Kidney epithelial cell (primary cell): ENCODE measurements at places on chromosomes 13 and 19. TPM values are rescaled to one million over a fixed set of nuclear protein-coding genes. Genes with fewer than 3 reads are reported as not detected.

The APLP1 gene
- total RNA-seq = 6.3 and 9.3 TPM in 2 replicates

- DNase-seq = no peak
Measured at GRCh38 chr19:5621311-5621944, 1.1 kb downstream of the SAFB2 start.

DNA sequence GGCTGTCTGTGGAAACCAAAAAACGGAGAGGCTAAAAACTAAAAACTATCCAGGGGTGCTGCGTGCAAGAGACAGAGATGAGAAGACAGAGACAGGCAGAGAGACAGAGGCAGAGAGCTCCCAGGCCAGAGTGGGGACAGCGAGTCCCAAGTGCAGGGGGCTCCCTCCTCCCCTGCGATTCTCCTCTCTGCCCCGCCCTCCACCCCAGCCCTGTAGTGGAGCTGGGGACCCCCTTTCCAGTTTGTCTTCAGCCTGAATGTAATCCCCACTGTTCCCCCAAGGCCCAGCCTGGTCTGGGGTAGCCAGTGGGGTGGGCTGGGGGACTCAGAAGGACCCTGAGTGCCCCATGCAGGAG, 2.0 kb downstream of the NFIC start:
- no peak for DNase-seq

- DNase-seq = no peak
Measured at GRCh38 chr19:15432018-15432494, 13.3 kb upstream of the AKAP8L start.

DNA sequence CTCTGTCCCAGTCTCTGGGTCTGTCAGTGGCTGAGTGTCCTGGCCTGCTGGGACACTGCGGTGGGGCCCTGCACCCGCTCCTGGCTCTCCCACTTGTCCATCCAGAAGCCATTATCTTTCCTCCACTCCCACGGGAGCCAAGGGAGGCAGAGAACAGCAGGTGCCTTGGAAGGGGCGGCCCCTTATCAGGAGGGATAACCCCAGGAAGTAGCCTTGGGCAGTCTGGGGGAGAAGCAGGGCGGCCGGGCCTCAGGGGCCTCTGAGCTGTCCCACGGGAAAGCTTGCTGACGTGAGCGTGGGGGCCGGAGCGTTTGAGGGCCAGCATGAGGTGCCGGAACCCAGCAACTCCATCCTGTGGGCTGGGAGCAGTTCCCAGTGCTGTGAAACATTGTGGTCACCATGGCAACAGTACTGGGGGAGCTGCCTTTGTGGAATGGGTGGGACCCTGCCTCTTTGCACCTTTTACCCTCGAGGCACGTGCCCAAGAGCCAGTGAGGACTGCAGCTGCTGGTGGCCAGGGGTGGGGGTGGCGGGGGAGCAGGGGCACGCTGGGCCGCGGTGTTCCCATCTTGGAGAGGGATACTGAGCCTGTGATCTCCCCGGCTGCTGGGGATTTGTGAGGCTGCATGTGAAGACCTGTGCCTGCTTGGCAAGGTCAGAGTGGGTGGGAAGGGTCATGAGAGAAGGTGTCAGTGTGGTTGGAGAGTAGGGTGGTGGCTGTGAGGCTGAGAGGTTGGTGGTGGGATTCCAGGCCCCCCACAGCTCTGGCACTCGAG, 20.9 kb downstream of the KLHL26 start:
- peak; percentile 65 for DNase-seq

DNA sequence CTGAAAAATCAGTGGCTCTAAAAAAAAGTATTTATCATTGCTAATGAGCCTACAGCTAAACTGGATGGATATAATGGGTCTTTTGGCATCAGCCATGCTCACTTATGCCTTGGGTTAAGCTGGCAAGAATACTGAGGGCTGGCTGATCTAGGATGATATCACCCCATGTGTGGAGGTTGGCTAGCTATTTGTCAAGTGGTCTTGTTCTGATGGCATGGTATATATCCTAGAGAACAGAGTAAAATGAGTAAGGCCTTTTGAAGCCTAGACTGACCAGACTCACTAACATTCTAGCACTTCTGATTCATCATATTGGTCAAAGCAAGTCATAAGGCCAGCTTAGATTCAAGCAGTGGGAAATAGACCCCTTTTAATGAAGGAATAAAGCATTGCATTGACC, 383.0 kb downstream of the SLITRK1 start:
- DNase-seq = no peak

DNA sequence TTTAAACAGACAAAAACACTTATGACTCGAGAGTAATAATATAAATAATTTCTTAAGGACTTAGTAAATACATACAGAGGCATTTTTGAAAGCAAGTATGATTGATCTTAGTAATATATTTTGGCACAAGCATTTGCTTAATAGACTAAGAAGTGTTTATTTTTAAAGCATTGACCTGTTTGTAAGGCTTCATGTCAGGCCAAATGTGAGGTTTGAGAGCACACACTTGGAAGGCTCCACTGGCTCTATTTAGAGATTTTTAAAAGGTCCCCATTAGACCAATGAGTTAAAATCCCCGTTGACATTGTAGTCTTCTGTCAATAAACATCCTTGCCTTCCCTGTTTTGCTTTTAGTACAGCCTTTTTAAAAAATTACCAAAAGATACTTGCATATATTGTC, 50.4 kb downstream of the ATP8A2 start:
- no peak for DNase-seq
